K562 (cell line): ENCODE measurements at places on chromosomes 5 and 9. TPM values are rescaled to one million over a fixed set of nuclear protein-coding genes. Genes with fewer than 3 reads are reported as not detected.
A peak's percentile ranks its signal among the peaks of the same experiment; 100 is the strongest.

The PTGES gene
- not detected in 2 replicates for total RNA-seq

The BARHL1 gene
- total RNA-seq: not detected in 2 replicates

The MYOT gene
- not detected in 2 replicates for total RNA-seq

The PCDHAC1 gene
- not detected in 2 replicates for total RNA-seq

The FAM169A gene
- total RNA-seq: 0.04 and 0.07 TPM in 2 replicates

The TMEM171 gene
- not detected in 2 replicates for total RNA-seq

The FGF18 gene
- 0.18 TPM in 1 of 2 replicates, not detected in the other for total RNA-seq

The PCDHB1 gene
- not detected in 2 replicates for total RNA-seq

The TEX48 gene
- total RNA-seq: not detected in 2 replicates

The WHRN gene
- total RNA-seq: 14.1 and 17.1 TPM in 2 replicates

The GABBR2 gene
- total RNA-seq: 0.42 and 0.47 TPM in 2 replicates

The SHISAL2B gene
- not detected in 2 replicates for total RNA-seq

GRCh38 chr5:148972974-148973374 is 89.9 kb downstream of the SH3TC2 start:
- no peak for DNase-seq
- H3K4me1 ChIP-seq: no peaks in the 10 kb centered on the region
- peaks cover 18% of the 10 kb centered on the region for H3K27me3 ChIP-seq
- no peak overlapping the region for H3K4me3 ChIP-seq

DNA sequence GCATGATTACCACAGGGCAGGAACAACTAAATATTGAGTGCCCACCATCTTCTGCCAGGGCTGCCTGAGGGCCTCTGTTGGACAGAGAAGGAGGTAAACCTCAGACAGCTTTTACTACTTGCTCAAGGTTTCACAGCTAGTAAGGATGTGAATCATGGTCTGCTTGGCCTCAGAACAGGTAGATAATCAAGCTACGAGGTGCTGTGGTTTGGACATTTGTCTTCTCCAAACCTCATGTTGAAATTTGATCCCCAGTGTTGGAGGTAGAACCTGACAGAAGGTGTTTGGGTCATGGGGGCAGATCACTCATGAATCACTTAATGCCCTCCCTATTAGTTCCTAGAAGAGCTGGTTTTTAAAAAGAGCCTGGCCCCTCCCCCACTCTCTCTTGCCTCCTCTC is 541.2 kb upstream of the TRPC7 start:
- H3K27me3 ChIP-seq: 0 out of 3 replicates have a peak, but pooled peaks cover 3% of the 10 kb centered on the region
- H3K27ac ChIP-seq: no peak overlapping the region
- no peak overlapping the region for H3K4me3 ChIP-seq
- no peaks in the 10 kb centered on the region for H3K4me1 ChIP-seq

GRCh38 chr5:6633469-6634245 is 417 bp downstream of the SRD5A1 start:
- peak overlapping the region; percentile 81 for H3K4me3 ChIP-seq
- H3K36me3 ChIP-seq: peaks cover 40% of the 10 kb centered on the region

DNA sequence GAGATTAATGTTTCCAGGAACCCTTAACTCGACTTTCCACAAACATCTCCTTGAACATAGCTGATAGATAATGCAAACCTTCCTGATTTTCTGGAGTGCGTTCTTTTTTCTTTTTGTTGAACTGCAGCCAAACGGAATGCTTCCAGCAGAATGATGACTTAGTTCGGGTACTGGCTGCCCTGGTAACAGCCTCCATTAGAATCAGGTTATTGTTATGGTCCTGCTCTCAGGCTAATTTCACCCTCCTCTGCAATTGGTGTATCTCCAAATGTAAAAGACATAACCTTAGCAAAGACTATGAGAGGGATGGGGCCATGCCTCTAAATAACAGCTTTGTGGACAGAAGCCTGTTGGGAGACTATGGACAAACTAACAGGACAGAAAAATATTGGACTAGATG is 116.5 kb downstream of the PDE4D start:
- no peaks in the 10 kb centered on the region for H3K27me3 ChIP-seq
- H3K36me3 ChIP-seq: no peaks in the 10 kb centered on the region
- no peaks in the 10 kb centered on the region for H3K4me1 ChIP-seq
- no peak for DNase-seq

GRCh38 chr5:98999631-99000030 is 70.8 kb upstream of the CHD1 start:
- no peak overlapping the region for H3K27ac ChIP-seq
- DNase-seq: no peak
- H3K4me1 ChIP-seq: no peaks in the 10 kb centered on the region
- no peaks in the 10 kb centered on the region for H3K27me3 ChIP-seq

DNA sequence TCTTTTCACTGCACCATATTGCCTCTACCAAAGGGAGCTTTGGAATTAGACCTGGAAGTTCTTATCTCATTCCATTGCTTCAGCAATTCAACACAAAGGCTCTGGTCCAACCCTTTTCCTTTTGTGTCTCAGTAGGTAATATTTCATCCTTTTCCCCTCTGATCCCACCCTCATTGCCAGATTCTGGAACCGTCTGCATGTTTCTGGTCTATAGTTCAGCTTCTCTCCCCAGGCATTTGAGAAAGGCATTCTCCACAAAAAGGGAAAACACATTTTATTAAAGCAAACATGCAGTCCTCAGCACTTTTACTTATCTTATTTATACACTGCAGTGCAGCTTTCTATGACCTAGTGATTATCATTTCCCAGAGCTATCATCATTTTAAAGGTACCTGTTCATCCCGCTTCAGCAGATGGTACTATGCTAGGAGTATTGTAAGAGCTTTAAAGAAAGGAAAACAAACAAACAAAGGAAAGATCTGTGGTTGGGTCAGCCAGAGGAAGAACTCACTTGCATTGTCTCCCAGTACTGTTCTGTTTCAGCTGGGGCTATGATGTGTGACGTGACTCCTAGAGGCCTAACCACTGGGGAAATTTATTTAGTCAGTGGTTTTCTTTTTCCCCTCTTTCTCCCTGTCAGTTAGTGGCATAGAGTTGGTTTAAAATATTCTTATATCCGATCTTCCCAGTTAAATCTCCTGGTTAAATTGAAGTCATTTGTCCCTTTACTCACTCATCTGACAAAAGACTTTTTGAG is 269.2 kb downstream of the TMEM38B start:
- H3K4me3 ChIP-seq: no peak overlapping the region
- no peak overlapping the region for H3K27ac ChIP-seq
- H3K36me3 ChIP-seq: no peaks in the 10 kb centered on the region

DNA sequence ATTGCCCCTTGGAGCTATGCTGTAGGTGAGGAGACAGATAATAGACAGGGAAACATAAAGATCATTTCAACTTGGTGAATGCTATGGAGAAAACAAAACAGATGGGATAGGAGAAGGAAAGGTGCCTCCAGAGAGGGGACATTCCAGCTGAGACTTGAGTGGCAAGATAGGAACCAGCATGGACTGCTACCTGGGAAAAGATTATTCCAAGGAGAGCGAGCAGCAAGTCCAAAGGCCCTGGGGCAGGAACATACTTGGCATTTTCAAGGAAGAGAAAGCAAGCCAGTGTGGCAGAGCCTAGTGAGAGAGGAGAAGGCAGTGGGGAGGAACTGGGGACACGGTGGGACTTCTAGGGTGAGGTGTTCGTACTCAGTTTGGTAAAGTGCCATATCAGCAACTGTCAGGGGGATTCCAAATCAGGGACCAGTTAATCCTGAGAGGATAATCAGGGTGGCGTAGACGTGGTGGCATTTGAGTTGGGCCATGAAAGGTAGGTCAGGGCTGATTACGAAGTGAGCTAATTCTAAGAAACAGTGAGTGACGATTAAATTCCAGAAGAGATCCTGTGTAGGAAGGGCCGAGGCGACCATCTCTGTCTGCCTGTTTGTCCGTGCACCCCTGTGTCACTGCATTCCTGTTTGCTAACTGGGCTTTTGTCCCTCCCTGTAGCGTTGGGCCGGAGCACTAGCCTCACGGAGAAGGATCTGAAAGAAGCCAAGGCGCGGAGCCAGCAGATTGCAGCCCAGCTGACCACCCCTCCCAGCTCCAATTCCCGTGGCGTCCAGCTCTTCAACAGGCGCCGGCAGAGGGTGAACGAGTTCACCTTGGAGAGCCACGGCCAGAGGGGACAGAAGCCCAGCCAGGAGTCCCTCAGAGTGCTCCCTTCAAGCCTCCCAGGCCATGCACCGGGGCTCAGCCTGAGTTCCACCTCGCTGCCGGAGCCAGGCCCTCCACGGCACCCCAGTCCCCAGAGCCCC is 7.1 kb downstream of the SYNPO start:
- H3K27ac ChIP-seq: no peak overlapping the region
- no peak for DNase-seq
- peaks cover 23% of the 10 kb centered on the region for H3K4me1 ChIP-seq
- no peak overlapping the region for H3K4me3 ChIP-seq
- H3K27me3 ChIP-seq: peaks cover 61% of the 10 kb centered on the region
- no peaks in the 10 kb centered on the region for H3K36me3 ChIP-seq

- no peaks in the 10 kb centered on the region for H3K36me3 ChIP-seq
- H3K27ac ChIP-seq: no peak overlapping the region
- no peaks in the 10 kb centered on the region for H3K4me1 ChIP-seq
- H3K27me3 ChIP-seq: no peaks in the 10 kb centered on the region
- DNase-seq: no peak
- no peak overlapping the region for H3K4me3 ChIP-seq
Observed at GRCh38 chr9:89942643-89943042, 337.8 kb downstream of the GADD45G start.

DNA sequence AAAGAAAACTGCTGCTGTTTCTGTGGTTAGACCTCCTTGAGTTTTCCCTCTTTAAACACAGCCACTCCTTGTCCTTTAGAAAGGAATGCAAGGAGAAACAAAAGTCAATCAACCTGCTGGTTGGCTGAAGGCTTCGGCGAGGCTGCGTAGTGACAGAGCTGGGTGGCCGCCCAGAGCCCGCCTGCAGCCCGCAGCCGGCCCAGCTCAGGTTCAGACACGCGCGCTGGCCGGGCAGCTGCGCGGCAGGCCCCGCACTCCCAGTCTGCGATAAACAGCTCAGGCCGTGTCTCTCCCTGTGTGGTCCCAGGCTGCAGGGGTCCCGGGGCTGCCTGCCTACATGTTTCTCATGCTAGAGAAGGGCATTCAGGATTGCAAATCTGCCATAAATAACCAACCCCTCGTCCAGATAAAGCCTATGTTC is 115.4 kb downstream of the HSD17B3 start:
- peaks cover 11% of the 10 kb centered on the region for H3K27me3 ChIP-seq
- no peak for DNase-seq

GRCh38 chr5:355379-355935 is 33.9 kb downstream of the AHRR start:
- no peaks in the 10 kb centered on the region for H3K4me1 ChIP-seq
- H3K36me3 ChIP-seq: no peaks in the 10 kb centered on the region
- peaks cover 44% of the 10 kb centered on the region for H3K27me3 ChIP-seq
- DNase-seq: no peak
- H3K27ac ChIP-seq: no peak overlapping the region

DNA sequence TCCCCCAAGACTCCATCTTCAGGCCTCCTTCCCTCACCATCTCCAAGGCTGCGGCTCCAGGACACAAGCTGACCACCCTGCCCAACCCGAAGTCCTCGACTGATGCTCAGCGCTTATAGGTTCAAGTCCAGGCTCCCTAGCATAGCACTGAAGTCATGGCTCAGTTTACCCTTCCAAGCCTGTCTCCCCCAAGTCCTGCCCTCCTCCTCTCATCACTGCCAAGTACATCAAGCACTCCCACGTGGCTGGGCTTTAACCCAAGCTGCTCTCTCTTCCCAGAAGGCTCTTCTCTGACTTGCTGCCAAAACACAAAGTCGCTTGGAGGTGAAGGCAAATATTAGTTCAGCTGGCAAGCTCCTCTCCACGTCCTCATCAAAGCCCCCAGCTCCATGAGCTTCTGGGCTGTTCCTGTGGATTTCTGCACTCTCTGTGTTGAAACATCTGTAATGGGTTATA is 22.1 kb upstream of the MARCHF6 start:
- peaks cover 7% of the 10 kb centered on the region for H3K4me1 ChIP-seq
- H3K36me3 ChIP-seq: no peaks in the 10 kb centered on the region
- no peak overlapping the region for H3K27ac ChIP-seq
- no peak for DNase-seq
- H3K27me3 ChIP-seq: no peaks in the 10 kb centered on the region

GRCh38 chr5:67552773-67553172 is 356.2 kb upstream of the CD180 start:
- H3K36me3 ChIP-seq: no peaks in the 10 kb centered on the region
- H3K4me3 ChIP-seq: no peak overlapping the region
- no peaks in the 10 kb centered on the region for H3K27me3 ChIP-seq
- DNase-seq: no peak

GRCh38 chr5:127492854-127493738 is 24.3 kb upstream of the PRRC1 start:
- no peaks in the 10 kb centered on the region for H3K27me3 ChIP-seq
- H3K36me3 ChIP-seq: no peaks in the 10 kb centered on the region
- H3K27ac ChIP-seq: no peak overlapping the region

DNA sequence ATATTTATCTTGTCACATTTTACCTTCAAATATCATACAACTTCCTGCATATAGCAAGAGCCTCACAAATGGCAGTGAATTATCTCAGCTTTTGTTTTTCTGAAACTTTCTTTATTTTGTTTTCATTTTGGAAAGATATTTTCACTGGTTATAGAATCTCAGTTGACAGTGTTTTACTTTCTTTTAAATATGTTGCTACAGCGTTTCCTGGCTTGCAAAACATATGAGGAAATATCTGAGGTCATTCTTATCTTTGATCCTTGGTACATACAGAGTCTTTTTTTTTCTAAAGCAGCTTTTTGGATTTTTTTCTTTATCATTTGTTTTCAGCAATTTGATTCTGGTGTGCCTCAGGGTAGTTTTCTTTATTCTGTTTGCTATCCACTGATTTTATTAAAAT is 77.6 kb upstream of the CEP78 start:
- H3K4me3 ChIP-seq: no peak overlapping the region
- H3K4me1 ChIP-seq: no peaks in the 10 kb centered on the region
- H3K27me3 ChIP-seq: no peaks in the 10 kb centered on the region
- H3K27ac ChIP-seq: no peak overlapping the region
